Naive thymus-derived CD8-positive, alpha-beta T cell (primary cell): ENCODE measurements at places on chromosomes 16 and 17.

GRCh38 chr16:4663777-4664465, 29.4 kb upstream of the NUDT16L1 start:
- peak overlapping the region; percentile 96 for H3K27ac ChIP-seq
- H3K36me3 ChIP-seq: no peaks in the 10 kb centered on the region
- no peak for DNase-seq
- peak overlapping the region; percentile 84 for H3K4me3 ChIP-seq

DNA sequence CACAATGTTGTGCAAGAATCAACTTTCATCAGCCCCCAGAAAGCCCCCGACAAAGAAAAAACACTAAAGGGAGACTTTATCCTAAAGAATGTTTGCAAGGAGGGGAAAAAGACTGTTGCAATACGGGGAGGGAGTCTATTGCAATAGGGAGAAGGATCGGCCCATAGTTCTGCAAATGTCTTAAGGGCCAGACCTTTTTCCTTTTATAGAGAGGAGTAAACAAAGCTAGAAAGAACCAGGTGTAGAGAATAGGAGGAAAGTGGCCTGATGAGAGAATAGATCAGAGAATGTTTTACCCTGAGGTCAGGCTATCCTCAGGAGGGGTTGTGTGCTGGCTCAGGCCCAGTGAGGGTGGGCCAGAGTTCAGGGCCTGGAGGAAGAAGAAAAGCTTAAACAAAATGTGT, 8.7 kb upstream of the CAVIN1 start:
- no peaks in the 10 kb centered on the region for H3K36me3 ChIP-seq
- peaks cover 4% of the 10 kb centered on the region for H3K4me1 ChIP-seq
- no peak overlapping the region for H3K4me3 ChIP-seq
- no peaks in the 10 kb centered on the region for H3K27me3 ChIP-seq

GRCh38 chr17:82200743-82201497, 11.7 kb downstream of the CCDC57 start:
- H3K4me3 ChIP-seq: peak overlapping the region; percentile 73
- H3K27ac ChIP-seq: peak overlapping the region; percentile 95
- peak; percentile 93 for DNase-seq
- H3K27me3 ChIP-seq: no peaks in the 10 kb centered on the region

- peak overlapping the region; percentile 27 for H3K4me3 ChIP-seq
- no peak for DNase-seq
- no peaks in the 10 kb centered on the region for H3K27me3 ChIP-seq
- no peak overlapping the region for H3K27ac ChIP-seq
- peaks cover 69% of the 10 kb centered on the region for H3K4me1 ChIP-seq
Observed at GRCh38 chr16:84726669-84727467, 27.1 kb downstream of the USP10 start.

GRCh38 chr17:10050597-10051101, 145.6 kb upstream of the RCVRN start:
- no peak overlapping the region for H3K27ac ChIP-seq
- H3K4me3 ChIP-seq: no peak overlapping the region
- H3K36me3 ChIP-seq: no peaks in the 10 kb centered on the region
- DNase-seq: no peak

DNA sequence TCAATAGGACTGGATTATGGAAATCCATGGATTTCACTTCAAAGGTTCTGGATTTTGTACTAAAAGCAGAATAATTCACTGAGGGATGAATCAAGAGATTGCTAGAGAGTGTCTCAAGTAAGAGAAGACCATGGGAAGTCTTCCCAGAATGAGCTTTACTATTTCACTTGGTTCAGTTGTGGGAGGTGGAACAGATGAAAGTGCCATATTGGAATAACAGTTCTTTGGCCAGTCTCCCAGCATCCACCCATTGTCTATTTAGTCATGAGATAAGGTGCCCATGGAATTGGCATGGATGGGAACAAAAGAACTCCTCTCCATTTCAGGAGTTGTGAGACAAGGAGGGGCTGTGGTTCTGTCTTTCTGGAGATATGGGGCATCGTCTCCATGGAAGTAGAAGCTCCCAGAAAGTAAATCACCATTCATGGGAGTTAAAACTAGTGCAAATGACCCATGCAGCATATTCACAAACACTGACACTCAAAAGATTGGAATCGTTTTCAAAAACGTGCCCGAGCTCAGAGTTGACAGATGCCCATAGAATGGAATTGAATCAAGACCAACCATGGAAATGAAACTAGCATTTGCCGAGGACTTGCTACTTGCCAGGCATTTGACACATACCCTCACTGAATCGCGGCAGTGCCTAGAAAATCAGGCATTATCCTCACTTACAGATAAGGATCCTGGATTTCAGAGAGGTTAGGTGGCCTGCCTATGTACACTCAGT, 36.2 kb upstream of the CLEC3A start:
- no peaks in the 10 kb centered on the region for H3K4me1 ChIP-seq
- no peak for DNase-seq
- H3K27ac ChIP-seq: no peak overlapping the region
- no peak overlapping the region for H3K4me3 ChIP-seq
- H3K27me3 ChIP-seq: peaks cover 19% of the 10 kb centered on the region

- peaks cover 29% of the 10 kb centered on the region for H3K27me3 ChIP-seq
- H3K4me3 ChIP-seq: no peak overlapping the region
- no peak for DNase-seq
- no peaks in the 10 kb centered on the region for H3K36me3 ChIP-seq
Observed at GRCh38 chr17:13419676-13420075, 182.1 kb downstream of the HS3ST3A1 start.

DNA sequence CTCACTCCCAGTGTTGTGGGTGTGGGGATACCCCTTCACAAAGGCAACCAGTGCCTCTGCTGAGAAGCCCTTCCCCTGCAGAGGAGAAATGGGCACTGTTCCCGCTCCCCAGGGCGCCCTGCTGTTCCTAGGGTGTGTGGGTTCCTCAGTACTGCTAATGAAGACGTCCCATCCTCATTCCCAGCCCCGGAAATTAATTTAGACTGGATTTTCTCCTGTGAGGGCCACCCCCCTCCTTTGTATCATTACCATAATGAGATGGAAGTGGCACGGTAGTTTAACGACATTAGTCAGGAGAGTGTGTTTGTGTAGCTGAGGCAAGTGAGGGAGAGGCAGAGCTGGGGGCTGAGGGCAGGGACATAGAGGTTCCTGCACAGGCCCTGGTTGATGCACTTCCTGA, 53.2 kb downstream of the PIPOX start:
- no peak for DNase-seq
- peaks cover 6% of the 10 kb centered on the region for H3K4me1 ChIP-seq
- no peaks in the 10 kb centered on the region for H3K36me3 ChIP-seq
- no peaks in the 10 kb centered on the region for H3K27me3 ChIP-seq
- H3K4me3 ChIP-seq: no peak overlapping the region

DNA sequence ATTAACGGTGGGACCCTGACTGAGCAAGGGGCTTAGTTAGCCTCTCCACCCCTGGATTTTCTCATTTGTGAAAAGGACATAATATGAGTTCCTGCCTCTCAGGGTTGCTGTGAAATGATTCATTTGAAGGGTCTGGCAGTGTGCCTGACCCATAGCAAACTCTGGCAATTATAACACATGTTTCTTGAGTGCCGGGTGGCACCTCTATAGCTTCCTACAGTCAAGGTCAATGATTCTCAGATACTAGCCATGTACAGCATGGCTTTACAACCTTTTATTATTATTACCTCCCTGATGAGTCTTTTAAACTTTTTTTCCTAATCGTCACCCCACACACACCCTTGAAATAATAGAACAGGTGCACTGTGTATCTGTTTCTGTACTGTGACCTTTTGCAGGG, 42.1 kb downstream of the TMEM114 start:
- no peak overlapping the region for H3K27ac ChIP-seq
- peaks cover 42% of the 10 kb centered on the region for H3K27me3 ChIP-seq
- no peaks in the 10 kb centered on the region for H3K36me3 ChIP-seq
- no peak for DNase-seq
- H3K4me1 ChIP-seq: no peaks in the 10 kb centered on the region
- no peak overlapping the region for H3K4me3 ChIP-seq

DNA sequence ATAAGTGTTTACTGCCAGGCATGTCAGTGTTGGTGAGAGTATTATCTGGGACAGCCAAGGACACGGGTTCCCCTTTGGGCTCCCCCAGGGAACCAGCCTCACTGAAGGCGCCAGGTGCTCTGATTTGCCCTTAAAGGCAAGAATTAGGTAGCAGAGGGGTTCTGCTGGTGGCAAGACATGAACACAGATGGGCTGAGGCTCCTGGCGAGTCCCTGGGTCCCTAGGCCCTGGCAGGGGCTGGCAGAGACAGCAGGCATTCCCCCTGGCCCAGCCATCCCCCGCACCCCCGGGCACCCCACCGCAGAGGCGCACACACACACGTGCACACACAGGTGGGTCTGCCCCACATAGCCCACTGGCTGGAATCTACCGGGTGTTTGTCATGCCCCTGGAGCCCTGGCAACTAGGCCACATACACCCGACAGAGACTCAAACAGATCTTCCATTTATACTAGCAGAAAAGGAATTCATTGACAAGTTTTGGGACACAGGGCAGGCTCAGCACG, 153.3 kb downstream of the C16orf78 start:
- no peaks in the 10 kb centered on the region for H3K36me3 ChIP-seq
- DNase-seq: no peak
- no peaks in the 10 kb centered on the region for H3K27me3 ChIP-seq
- H3K4me1 ChIP-seq: peaks cover 7% of the 10 kb centered on the region
- H3K4me3 ChIP-seq: no peak overlapping the region
- H3K27ac ChIP-seq: no peak overlapping the region

- H3K4me1 ChIP-seq: no peaks in the 10 kb centered on the region
- no peak overlapping the region for H3K27ac ChIP-seq
- no peaks in the 10 kb centered on the region for H3K36me3 ChIP-seq
- no peak overlapping the region for H3K4me3 ChIP-seq
- DNase-seq: no peak
Observed at GRCh38 chr16:19935694-19936093, 51.0 kb upstream of the GPRC5B start.

DNA sequence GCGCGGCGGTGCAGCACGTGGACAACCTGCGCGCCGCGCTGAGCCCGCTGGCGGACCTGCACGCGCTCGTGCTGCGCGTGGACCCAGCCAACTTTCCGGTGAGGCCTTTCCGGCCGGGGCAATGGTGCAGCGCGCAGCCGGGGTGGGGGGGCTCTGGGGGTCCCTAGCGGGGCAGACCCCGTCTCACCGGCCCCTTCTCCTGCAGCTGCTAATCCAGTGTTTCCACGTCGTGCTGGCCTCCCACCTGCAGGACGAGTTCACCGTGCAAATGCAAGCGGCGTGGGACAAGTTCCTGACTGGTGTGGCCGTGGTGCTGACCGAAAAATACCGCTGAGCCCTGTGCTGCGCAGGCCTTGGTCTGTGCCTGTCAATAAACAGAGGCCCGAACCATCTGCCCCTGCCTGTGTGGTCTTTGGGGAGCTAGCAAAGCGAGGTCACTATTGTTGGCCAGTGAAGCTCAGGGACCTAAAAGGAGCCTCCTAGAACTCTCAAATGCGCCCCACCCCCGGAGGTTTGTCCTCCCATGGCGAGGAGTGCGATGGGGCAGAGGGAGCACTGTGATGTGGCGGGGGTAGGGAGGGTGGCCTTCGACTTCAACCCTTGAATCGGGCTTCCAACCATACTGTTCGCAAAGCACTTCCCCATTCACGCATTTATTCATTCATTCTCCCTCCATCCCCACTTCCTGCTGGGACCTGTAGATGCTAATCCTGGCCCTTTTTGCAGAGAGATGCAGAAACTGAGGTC, 770 bp downstream of the HBM start:
- peaks cover 12% of the 10 kb centered on the region for H3K4me1 ChIP-seq
- H3K27ac ChIP-seq: peak overlapping the region; percentile 18
- no peak for DNase-seq
- H3K4me3 ChIP-seq: peak overlapping the region; percentile 29
- peaks cover 67% of the 10 kb centered on the region for H3K27me3 ChIP-seq

DNA sequence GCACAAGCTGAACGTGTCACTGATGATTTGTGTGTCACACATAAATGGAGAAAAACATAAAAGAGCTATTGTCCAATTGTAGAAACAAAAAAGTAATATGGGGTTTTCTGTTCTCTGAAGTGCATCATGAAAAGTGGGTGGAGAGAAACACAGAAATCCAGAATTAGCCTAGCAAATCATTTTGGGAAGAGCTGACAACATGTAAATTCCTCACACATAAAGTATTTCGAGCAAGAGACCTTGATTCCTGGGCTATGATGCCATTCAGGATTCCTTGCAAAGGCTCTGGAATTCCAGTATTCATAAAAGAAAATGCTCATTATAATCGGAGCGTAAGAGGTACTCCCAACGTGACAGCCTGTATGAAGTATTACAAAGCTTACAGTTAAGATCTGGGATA, 1.1 kb downstream of the DCUN1D3 start:
- H3K4me1 ChIP-seq: peaks cover 61% of the 10 kb centered on the region
- H3K36me3 ChIP-seq: peaks cover 15% of the 10 kb centered on the region
- peak overlapping the region; percentile 98 for H3K27ac ChIP-seq
- no peaks in the 10 kb centered on the region for H3K27me3 ChIP-seq
- peak overlapping the region; percentile 99 for H3K4me3 ChIP-seq

GRCh38 chr16:30934827-30935557, 11.6 kb downstream of the FBXL19 start:
- H3K27ac ChIP-seq: peak overlapping the region; percentile 87
- no peaks in the 10 kb centered on the region for H3K36me3 ChIP-seq
- no peaks in the 10 kb centered on the region for H3K27me3 ChIP-seq
- H3K4me3 ChIP-seq: no peak overlapping the region

- no peak for DNase-seq
- H3K4me1 ChIP-seq: peaks cover 3% of the 10 kb centered on the region
- H3K27me3 ChIP-seq: peaks cover 7% of the 10 kb centered on the region
- H3K4me3 ChIP-seq: no peak overlapping the region
- H3K36me3 ChIP-seq: no peaks in the 10 kb centered on the region
- H3K27ac ChIP-seq: no peak overlapping the region
Observed at GRCh38 chr17:50576864-50577263, 16.3 kb downstream of the CACNA1G start.

DNA sequence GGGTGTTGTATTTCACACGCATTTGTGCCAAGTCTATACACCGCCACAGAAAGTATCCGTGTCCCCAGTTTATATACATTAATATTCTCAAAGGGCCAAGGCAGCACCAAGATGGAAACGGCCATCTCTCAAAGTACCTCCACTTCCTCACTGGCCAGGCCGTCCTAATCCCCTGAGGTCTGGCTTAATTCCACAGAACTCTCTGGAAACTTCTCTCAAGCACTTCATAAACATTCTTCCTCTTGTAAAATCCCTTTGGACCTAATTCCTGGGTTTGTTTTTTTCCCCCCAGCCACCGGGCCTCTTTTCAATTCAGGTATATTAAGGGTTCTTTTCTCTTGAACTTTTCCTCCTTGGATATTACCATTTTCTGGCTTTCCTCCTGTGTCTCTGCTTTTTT, 5.1 kb upstream of the ERN1 start:
- H3K36me3 ChIP-seq: no peaks in the 10 kb centered on the region
- H3K27ac ChIP-seq: no peak overlapping the region
- H3K4me3 ChIP-seq: no peak overlapping the region
- no peaks in the 10 kb centered on the region for H3K27me3 ChIP-seq

GRCh38 chr17:55702150-55702549, 20.5 kb downstream of the TMEM100 start:
- peaks cover 38% of the 10 kb centered on the region for H3K27me3 ChIP-seq
- H3K4me1 ChIP-seq: no peaks in the 10 kb centered on the region
- H3K27ac ChIP-seq: no peak overlapping the region
- DNase-seq: no peak

GRCh38 chr16:73025151-73025855, 22.6 kb downstream of the ZFHX3 start:
- DNase-seq: no peak
- peaks cover 4% of the 10 kb centered on the region for H3K27me3 ChIP-seq
- no peak overlapping the region for H3K4me3 ChIP-seq
- no peaks in the 10 kb centered on the region for H3K4me1 ChIP-seq
